Psoas muscle (tissue), 8 donors: ENCODE measurements at places on chromosomes 12 and 14.
A peak's percentile ranks its signal among the peaks of the same experiment; 100 is the strongest.

DNA sequence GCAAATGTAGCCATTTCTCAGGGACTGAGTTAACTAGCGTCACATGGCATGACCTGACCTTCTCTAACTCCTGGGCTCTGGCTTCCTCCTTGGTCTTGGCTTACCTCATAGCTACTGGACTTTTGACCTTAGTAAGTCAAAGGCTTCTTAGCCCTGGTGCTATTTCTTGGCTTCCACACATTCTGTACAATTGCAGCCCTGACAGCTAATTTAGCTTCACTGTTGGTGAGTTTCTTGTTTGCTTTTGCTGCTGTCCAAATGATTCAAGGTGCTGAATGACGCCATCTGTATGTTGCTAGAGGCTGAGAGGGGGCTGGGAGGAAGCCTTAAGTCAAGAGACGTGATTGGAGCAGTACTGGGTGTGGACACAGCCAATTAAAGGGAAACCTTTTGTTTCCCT, 202.7 kb downstream of the PRKD1 start:
- DNase-seq = no peak

DNA sequence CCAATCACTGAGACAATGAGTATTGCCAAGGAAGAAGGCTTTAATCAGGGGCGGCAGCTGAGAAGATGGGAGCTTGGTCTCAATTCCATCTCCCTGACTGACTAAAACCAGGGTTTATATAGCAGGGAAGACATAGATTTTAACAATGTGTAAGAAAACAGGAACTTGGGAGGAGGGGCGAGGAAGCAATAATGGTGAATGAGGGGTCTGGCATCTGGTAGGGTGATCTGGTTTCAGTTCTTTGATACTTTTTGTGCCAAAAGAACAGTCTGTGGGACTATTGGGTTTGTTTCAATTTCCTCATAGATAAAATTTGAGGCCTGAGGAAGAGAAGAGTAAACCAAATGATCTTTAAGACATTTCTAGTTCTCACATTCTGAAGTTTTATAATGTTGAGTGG, 49.2 kb downstream of the FUT8 start:
- DNase-seq = no peak

- DNase-seq = no peak
Observed at GRCh38 chr12:110684312-110684836, 4.5 kb downstream of the HVCN1 start.

GRCh38 chr12:21296348-21296747, 38.4 kb downstream of the SLCO1A2 start:
- DNase-seq = no peak

DNA sequence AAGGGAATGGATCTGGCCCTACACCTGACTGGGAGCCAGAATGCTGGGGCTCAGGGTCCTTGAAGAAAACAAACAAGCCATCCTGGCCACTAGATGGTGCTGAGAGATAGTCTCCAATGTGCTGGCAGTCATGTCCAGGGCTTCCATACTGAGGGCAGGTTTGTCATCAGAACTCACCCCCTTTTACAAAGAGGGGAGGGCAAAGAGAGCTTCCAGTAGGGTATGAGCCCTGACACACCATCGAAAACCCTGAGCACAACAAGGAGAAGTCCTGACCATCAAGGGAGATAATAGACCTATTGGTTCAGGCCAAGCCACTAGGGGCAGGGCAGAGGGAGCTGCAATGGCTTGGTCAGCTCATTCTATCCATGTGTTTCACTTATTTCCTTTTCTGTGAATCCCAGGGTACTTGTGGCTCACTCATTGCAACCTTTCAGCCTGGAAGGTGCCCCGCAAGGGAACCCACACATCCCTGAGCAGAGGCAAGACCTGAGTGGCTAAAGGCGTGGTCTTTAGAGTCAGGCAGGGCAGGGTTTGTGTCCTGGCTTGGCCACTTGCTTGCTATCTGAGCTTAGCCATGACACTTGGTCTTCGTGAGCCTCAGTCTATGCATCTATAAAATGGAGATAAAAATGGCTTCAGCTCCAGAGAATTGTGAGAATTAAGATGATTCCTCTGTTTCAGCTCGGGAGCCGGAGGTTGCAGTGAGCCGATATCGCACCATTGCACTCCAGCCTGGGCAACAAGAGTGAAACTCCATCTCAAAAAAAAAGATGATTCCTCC, 6.2 kb upstream of the PLEKHH1 start:
- peak; percentile 55 for DNase-seq

DNA sequence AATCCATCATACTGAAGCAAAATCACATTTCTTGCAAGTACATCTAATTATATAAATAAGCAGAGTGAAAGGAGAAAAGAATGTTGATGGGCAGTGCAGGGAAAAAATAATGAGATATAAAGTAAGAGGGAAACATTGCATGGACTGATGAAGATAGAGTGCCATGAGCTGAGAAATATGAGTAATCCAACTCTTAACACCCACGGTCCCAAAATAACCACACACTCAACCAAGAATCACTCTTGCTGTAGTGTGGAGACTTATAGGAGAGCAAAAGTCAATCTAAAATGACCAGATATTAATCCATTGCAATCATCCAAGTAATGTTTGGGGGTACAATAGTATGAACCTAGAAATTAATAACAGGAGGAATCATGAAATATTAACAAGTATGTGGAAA, 40.2 kb downstream of the MYF5 start:
- no peak for DNase-seq

DNA sequence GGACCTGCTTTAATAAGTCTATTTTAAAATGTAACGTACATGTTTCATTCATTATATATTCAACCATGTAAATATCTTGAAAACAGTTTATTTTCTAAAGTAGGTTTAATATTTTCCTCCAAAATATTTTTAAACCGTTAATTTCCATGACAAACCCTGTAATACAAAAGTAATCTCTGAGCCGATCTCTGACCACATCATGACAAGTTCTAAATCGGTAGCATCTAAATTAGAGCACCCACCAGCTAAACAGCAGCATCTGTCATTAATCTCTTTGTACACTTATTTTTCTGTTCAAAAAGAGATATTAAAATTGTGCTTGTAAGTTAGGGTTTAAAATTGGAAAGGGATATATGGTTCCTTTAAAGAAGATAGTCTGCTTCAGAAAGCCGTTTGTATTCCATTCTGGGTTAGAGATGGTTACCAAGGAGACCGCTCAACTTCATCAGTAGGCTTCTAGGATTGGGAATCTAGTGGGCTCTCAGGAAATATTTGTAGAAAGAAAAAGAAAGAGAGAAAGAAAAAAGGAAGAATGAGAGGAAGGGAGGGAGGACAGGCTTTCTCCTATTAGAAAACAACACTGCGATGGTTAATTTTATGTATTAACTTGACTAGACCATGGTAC, 232.5 kb upstream of the FOXN3 start:
- DNase-seq = no peak

- DNase-seq = no peak
Observed at GRCh38 chr12:32298917-32299316, 100.4 kb upstream of the FGD4 start.

DNA sequence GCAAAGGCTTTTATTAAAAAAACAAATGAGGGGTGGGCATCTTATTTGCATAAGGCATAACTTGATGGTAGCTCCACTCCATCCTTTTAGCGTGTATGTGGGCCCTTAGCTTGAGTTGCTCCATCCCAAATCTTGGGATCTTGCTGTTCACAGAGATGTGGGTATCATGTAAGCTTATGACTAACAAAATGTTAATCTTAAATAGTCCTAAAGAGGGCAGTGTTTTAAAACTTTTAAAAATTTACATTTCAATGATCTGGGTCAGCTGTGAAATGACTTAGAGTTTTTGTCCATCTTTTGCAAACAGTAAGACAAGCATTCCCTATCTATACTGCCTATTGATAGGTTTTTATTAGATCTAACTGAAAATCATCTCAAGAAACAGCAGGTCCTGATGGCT, 86.0 kb downstream of the SLCO1A2 start:
- no peak for DNase-seq

GRCh38 chr12:69816082-69816481, 8.9 kb upstream of the MYRFL start:
- no peak for DNase-seq

GRCh38 chr12:130956009-130956408, 2.3 kb downstream of the ADGRD1 start:
- DNase-seq = no peak

- DNase-seq = no peak
Observed at GRCh38 chr12:21607701-21608100, 3.1 kb upstream of the GYS2 start.

GRCh38 chr12:24562771-24563431, 386.0 kb downstream of the BCAT1 start:
- peak; percentile 62 for DNase-seq

DNA sequence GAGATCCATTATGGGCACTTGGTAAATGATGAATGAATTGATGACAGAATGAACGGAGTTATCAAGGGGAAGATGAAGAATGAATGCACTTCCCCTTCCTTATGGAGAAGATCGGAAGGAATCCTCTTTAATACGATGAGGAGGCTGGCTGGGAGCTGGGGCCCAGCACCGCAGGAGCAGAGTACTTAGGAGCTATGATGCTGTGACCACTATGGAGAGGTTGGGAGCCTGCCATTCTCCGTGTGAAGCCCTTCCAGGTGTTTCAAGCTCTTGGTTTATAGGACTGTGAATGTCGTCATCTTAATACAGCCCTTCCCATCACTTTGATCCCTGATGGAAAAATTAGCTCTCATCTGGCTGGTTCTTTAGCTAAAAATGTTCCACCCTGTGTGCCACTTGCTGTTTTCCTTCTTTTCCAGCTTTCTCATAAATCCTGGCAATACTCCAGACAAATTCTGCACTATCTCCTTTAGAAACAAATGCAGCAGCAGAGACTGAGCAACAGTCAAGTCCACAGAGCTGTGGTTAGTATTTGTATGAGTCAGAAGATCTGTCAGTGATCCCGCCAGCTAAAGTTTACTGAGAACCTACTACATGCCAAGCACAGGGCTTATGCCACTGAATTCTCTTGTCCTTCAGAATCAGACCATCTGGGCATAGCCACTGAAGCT, 263.1 kb upstream of the CRY1 start:
- DNase-seq = no peak
